ENCODE measurements at places on chromosomes 4 and X. TPM values are rescaled to one million over a fixed set of nuclear protein-coding genes. Genes with fewer than 3 reads are reported as not detected.

GRCh38 chr4:146178126-146178525 is 2.6 kb downstream of the LSM6 start:
- DNase-seq, result no peak

DNA sequence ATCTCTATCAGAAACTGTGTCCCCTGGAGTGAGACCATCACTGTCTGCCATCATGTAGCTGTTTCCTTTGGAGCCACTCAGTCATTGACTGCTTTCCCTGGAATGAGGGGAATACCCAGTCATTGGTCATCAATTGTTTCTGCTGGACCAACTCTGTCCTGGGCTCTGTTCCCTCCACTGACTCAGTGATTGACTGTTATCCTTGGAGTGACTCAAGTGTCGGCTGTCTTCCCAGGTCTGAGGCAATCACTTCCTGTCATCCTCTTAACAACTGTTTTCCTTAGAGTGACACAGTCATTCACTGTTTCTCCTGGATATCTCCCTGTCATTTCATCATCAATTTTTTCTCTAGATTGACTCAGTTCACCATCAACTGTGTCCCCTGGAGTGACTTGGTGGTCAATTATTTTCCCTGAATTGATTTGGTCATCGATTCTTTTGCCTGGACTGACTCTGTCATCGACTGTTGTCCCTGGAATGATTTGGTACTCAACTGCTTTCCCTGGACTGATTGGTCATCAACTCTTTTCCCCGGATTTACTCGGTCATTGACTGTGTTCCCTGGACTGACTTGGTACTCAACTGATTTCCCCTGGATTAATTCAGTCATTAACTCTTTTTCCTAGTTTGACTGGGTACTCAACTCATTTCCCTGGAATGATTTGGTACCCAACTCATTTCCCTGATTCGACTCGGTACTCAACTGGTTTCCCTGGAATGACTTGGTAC is 327.9 kb upstream of the VCX start:
- no peak for DNase-seq

DNA sequence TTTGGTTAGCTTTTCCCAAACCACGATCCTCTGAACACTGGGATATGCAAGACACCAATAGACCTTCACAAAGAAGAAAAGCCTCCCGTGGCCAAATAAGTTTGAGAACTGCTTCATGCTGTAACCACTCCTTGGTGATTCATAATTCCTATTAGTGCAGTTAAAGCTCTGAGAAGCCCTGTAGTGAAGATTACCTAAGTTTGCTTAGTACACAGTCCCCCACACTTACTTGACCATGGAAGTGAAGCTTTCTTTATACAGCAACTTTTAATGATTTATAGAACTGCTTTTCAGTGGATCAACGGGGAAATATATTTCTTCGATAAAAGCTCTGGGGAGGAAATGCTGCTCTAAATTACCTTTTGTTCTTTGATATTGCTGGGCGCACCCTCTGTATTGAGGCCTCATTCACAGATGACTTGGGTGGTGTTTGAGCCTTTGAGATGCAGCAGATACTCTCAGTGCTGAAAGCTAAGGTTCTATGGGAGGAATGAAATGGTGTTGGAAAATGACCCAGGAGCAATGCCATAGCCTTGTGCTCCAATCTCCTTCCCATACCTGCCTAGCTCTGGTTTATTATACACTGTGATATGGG is 67.4 kb downstream of the CBLL2 start:
- DNase-seq, result no peak

DNA sequence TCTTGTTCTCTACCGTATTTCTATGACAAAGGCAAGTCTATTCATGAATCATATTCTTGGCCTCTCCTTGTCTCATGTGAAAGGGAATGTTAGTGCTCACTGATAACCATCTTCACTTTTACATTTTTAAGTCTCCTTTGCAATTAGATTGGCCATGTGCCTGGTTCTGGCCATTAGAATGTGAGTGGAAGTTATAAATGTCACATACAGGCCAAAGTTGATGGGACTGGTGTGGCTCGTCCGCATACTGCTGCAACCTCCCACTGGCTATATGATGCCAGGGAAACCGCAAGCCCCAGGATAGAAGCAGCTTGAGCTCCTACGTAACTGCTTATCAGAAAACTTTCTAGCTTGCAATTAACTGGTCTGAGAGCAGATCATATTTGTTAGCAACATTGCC is 86.1 kb downstream of the MAGEC1 start:
- no peak for DNase-seq

- no peak for DNase-seq
Observed at GRCh38 chr4:141348125-141348524, 127.4 kb downstream of the ZNF330 start.

The SLIT2 gene
- 0.87 TPM for total RNA-seq

The SLC49A3 gene
- 2.9 TPM for total RNA-seq

GRCh38 chrX:69896046-69896445 is 153.7 kb downstream of the AWAT2 start:
- DNase-seq, result no peak

DNA sequence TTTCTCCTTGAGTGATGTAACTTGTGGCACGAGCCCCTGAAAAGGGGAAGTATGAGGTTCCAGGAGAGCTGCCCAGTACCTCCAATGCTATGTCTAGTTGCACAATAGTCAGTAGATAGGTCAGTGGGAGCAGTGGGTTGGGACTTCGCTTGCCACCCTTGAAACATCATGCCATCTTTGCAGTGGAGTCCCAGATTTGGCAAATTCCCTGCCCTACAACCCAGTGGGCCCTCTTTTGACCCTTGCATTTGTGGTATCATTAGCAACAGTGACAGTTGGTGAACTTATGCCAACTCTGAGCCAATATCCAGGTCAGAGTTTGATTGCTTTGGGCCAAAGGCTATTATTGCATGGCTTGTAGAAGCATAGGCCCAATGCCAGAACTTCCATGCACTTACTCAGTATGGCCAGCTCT is 12.3 kb downstream of the FHL1 start:
- peak; percentile 25 for DNase-seq

The BEX5 gene
- total RNA-seq, result 1.1 TPM

The IGSF1 gene
- 0.49 TPM for total RNA-seq

DNA sequence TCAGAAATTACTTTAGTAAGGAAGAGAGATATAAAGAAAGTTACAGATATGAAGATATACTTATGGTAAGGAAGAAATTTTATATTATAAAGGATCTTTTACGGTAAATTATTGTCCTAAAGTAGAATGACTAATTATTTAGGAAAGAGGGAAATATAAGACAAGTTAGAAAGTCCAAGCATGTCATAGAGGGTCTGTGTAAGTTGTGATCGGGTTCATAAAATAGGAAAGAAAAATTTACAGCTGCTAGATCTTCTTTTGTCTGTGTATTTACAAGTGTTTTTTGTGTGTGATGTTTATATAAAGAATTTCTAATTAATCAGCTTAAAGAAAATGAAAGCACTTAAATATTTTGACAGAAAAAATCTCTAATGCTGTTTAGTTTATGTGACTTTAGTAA is 1054.9 kb upstream of the DIAPH2 start:
- no peak for DNase-seq

DNA sequence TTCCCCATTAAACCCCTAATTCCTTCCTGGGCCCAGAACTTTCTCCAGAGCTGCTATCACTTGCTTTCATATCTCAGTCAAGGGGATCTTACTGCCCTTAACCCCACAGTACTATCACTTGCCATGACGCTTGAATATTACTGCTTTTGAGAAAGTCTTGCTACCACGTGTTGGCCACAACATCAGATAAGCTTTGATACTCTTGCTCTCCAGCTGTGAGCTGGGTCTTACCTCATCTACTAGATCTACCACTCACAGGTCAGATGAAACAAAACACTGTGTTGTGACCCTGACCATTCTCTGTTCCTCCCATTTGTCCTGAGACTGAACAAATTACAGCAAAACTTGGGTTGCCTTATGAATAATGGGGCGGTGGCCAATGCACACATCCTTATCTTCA is 12.1 kb upstream of the TAPT1 start:
- no peak for DNase-seq

The LARP7 gene
- 20.6 TPM for total RNA-seq

DNA sequence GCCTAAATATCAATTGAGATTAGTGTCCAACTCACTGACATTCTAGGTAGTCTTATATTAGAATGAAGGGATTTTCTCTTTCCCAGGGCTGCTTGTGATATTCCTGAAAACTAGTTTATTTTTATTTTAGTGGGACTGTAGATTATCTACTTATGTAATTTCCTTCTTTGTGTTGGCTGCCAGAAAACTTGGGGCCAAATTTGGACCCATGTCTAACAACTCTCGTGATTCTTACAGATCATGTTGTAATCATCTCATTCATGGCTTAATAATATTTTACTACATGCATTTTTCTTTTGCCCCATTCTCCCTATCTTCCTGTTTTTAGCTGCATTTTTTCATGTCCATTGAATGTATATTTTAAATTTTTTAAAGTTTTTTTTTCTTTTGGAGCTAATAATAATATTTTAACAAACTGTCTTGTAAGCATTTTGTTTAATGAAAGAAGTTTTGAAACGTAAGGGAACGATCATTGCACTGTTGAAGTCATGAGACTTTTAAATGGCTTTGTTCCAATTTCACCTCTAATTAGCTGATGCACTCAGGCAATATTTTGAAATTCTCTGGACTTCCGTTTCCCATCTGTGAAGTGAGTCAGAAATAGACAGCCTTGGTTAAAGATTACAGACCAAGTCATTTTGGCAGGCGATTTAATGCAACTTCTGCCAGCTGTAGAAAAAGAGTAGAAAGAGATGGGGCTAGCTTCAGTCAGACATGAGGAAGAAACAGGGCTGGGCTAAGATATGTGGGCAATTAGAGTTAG is 14.3 kb upstream of the TDO2 start:
- DNase-seq, result peak; percentile 68

DNA sequence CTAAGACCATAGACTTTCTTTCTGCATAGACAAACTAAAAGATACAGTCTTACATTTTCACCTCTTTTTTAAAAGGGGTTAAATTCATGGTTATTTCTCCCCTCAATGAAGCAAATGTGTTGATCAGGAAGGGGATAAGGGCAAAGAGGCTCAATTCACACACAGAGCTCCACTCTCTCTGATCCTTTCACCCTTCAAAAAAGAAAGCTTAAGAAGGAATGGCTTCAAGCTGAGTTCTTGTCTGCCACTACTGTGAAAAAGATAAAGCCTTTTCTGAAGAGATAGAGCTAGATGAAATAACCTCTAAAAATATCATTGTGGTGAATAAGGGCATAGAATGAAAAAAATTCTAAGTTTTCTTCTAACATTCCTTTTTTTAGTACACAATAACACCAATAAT is 28.3 kb downstream of the SEPSECS start:
- DNase-seq, result no peak

GRCh38 chrX:84118769-84119168 is 69.2 kb downstream of the RPS6KA6 start:
- DNase-seq, result no peak

DNA sequence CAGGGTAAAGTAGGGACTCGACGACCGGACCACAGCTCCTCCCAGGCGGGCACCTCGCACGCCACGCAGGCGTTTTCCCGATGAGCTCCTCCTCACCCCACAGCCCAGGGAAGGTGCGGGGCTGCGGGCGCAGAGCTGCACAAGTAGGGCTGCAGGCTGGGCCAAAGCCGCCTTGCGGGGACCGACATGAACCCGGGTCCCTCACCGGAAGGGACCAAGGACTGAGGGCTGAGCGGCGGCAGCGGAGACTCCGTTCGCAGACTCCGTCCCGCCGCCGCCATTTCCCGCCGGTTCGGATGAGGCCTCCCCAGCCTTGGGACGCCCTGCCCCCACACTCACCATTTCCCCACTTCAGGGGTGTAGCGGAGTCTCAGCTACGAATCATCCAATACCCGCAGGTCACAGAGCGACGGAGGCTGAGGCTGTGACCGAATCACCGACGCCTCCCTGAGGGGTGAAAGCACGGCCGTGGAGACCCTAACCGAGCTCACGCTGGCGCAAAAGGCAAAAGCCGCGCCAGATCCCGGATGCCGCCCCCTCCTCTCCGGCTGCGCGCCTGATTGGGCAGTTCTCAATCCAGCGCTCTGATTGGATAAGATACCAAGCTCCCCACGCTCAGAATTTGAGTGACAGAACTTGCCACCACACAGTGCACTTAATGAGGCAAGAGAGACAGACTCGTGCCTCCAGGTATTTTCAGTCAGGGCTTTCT is at the start of gene ZNF732:
Gene ZNF732, minus strand, starts transcription at position 506 of the 712 bp plus-strand sequence. Its CDS starts 164 bp downstream, at position 342.
- DNase-seq, result no peak

The MAMLD1 gene
- 3.5 TPM for total RNA-seq

DNA sequence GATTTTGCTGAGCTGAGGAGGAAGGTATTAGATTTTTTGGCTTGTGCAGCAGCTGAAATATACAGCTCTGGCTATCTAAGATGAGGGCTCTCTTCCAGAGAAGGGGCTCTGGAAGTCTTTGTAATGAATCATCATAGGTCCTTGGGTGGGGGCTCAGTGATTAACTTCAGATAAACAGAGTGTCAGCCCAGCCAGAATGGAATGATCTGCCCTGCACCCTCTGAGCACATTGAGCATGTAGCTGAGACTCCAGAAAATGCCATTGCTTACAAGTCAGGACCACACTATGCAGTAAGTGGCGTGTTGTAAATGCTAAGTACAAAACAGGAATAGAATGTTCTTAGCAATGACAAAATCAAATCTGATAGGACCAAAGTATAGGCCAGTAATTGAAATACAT is 836.0 kb downstream of the PDHA2 start:
- DNase-seq, result no peak

DNA sequence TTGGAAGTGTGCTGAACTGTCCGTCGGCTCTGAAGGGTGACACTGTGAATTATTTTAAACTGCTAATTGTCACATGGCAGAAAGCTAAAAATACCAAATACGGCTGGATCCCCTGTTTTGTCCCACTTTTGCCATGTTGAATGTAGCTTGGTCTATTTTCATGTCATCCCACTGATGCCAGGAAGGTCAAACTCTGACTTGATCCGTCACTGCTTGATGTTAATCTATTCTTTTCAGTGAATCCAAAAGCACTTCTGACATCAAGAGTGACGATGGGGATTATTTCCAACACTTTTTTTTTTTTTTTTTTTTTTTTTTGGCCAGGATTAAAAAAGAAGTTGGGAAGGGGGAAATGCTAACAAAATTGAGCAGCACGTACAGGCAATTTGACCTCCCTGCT is 734.6 kb upstream of the TENM3 start:
- no peak for DNase-seq
